ENCODE measurements at places on chromosomes 3 and 15. TPM values are rescaled to one million over a fixed set of nuclear protein-coding genes. Genes with fewer than 3 reads are reported as not detected.

Gene TRPM1
- total RNA-seq, result not detected

Gene SHF
- 8.6 TPM for total RNA-seq

DNA sequence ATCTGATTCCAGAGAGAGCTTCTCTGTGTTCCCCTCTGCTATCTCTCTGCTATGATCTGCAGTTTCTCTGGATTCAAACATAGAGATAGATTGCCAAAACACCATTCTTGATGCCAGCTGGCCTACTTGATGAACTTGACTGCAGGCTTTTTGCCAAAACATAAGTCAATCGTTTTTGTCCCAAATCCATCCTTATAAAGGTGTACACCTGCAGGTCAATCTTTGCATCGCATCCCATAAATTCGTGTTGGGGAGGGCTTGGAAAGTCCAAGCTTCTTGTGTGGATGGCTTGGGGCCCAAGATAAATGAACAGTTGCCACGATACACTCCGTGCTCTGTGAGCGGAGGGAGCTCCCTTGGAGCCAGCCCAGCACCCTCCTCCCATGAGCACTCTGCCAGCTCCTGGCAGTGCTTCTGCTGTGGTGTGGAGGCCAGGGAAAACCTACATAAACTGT is 2.7 kb downstream of the CERS3 start:
- peak; percentile 20 for DNase-seq

GRCh38 chr15:63453186-63453905 is 51.0 kb upstream of the USP3 start:
- no peak for DNase-seq

GRCh38 chr15:56640549-56640948 is 92.8 kb downstream of the ZNF280D start:
- DNase-seq, result no peak

DNA sequence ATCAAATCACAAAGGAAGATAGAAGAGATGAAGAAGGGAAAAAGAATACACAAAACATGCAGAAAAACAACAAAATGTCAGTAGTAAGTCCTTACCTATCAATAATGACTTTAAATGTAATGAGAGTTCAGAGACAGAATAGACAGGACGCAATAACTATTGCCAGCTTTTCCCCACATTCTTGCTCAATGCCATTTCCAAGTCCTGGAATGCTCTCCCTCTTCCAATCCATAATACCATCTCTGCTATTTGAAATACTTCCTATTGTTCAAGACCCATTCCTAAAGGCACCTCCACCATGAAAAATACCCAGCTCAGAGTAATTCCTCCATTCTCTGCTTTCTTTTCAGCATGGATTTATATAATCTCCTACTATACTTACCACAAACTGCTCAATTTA is 33.4 kb downstream of the CCDC54 start:
- DNase-seq, result no peak

DNA sequence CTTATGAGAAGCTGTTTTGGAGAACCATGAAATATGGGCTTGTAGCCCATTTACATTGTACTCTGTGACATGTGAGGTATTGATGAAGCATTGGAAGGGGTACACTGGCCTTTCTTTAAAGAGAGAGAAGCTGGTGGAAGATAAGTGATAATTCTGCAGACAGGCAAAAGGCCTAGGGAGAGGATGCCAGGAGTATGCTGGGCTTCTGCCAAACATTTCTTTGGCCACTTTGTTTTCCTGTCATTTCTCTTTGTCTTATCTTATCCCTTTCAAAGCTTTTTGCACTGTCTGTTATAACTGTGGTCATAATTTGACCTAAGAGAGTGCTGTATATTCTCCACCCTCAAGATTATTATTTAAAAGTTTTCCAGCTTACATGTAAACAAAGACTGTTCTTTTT is 109.6 kb upstream of the SEMA6D start:
- no peak for DNase-seq

DNA sequence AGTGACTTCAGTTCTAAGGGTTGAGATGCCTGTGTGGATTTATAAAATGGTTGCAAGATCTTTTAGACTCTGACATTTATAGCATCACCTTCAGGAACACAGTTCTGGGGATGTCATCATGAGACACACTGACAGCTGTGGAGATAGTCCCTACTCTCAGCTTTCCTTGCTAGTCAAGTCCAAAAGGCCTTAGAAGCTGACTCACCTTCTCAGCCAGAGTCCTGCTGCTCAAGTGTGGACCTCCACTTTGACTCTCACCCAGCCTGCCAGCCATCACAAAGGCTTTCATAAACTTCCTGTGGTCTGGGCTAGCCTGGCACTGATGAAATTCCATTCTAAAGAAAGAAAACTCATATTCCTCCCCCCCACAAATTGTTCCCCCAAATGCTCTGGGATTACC is 44.8 kb downstream of the TMEM39A start:
- DNase-seq, result no peak

DNA sequence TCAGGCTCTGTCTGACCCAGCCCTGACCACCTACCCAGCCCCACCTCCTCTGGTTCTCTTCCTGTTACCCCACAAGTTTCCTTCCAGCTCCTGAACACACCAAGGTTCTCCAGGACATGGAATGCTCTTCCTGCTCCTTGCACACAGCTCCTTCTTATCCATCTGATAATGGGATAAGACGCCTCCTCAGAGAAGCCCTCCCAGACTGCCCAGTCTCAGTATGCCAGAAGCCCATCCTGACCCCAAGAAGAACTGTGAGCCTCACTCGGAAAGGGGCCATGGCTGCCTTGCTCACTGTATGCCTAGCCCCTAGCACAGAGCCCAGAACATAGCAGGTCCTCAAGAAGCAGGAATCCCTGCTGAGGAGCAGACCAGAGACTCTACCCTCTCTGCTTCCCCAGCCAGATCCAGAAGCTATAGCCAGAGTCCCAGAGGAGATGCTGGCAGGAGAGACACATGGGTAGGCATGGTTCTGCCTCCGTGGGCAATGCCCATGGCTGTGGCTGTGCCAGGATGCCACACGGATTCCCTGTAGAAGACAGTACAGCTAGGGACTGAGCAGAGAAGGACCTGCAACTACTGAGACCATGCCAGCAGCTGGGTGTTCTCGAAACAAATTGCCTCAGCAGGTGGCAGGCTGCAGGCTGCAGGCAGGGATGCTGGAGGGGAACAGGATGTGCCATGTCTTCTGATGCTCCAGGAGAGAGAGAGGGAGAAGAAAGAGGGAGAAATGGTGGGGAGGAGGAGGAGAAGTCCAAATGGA is 74.0 kb upstream of the LINGO1 start:
- no peak for DNase-seq

- no peak for DNase-seq
Observed at GRCh38 chr15:46126581-46126980, 491.8 kb downstream of the SQOR start.
